ENCODE measurements at places on chromosomes 4 and X.

- no peak for DNase-seq
Observed at GRCh38 chrX:22690116-22690515, 309.6 kb upstream of the DDX53 start.

DNA sequence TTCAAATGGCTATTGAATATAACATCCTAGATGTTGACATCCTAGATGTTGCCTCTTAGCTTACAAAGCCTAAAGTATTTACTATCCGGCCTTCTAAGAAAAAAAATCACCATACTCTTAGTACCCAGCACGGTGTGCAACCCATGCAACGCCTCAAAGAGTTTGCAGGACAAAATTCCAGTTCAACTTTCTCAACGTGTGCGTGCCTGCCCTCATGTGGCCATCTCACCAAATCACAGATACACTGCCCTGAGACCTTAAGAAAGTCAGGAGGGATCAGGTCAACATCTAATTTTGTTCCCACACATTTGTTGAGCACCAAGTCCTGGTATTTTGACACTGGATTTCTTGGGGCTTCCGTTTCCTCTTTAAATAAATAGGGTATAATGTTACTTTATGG is 68.3 kb downstream of the CRMP1 start:
- DNase-seq, result peak; percentile 21

DNA sequence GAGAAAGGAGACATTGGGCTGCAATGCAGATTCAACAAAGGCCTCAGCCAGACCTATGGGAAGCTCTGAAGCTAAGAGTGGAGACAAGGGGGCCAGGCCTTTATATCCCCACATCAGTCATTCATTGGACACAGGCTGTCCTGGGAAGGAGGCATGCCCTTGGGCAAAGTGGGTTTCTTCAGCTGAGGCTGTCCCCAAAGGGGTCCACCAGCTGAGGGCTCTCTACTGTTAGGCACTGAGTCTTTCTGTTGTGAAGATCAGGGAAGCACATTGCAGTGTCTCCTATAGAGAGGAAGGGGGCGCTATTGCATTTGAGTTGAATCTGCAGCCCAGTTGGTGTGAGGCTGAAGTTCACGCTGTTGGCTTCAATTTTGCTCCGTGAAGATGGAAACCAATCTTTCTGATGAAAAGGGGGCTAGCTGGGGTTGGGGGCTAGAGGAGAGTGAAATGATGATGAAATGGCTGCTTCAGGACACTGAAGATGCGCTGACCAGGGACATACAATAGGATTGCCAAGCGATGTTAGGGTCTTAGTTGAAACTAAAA is 48.0 kb downstream of the SLC25A5 start:
- peak; percentile 75 for DNase-seq

- no peak for DNase-seq
Observed at GRCh38 chr4:148814030-148814429, 371.8 kb upstream of the NR3C2 start.

DNA sequence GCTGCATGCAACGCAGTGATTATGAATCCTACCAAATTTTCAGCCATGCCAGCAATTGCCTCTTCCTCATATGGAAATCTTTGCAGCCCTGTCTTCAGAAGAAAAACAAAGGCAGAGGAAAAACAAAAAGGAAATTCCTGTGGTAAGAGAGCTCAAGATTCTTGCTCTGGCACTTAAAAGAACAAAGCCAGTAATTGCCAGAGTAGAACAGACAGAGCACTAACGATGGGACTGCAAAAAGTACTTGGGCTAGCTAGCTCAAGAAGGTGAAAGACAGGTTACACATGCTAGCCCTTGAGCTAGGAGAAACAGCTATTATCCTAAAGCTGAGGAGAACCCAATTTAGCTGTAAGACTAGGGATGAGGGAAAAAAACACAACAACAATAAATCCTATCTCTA is 582.3 kb downstream of the KCNIP4 start:
- no peak for DNase-seq

- peak; percentile 79 for DNase-seq
Observed at GRCh38 chr4:3387154-3387942, 54.4 kb upstream of the HGFAC start.

DNA sequence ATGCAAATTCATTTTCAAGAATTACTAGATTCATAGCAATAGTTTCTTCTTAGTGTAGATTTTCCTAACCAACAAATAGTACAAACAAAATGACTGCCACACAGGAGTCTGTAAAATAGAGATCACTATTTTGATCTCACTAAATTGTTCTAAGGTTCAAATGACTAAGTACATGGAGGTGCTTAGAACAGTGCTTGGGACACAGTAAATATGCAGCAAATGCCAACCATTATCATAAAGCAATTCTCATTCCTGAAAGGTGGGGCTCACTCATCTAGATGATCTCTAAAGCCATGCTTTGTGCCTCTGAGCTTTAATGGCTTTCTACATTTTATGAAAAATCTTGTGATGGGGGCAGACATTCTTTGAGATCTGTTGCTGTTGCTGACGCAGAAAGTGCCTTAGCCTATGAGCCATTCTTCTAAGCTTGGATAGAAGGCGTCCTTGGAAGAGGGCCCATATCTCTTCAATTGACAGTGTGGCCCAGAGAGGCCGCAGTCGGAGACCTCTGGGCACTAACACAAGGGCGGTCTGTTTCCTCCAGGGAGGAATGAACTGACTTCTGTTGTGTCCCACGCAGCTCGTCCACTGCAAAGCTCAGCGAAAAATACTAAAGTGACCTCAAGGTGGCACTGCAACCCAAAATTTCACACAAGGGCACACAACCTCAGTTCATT is 23.5 kb downstream of the TLR10 start:
- peak; percentile 73 for DNase-seq

All from suppressor macrophage treated with lipopolysaccharide for 4 hours (primary cell).